ENCODE measurements at places on chromosomes 5 and 9. TPM values are rescaled to one million over a fixed set of nuclear protein-coding genes. Genes with fewer than 3 reads are reported as not detected.

BAAT gene
- total RNA-seq = not detected

- DNase-seq = no peak
Measured at GRCh38 chr5:159463590-159464321, 133.5 kb upstream of the IL12B start.

- no peak for DNase-seq
Measured at GRCh38 chr5:78634229-78634628, 14.3 kb downstream of the LHFPL2 start.

GRCh38 chr5:8445139-8445538 is 576.2 kb downstream of the MTRR start:
- DNase-seq = no peak

PCDHGA9 gene
- 1.6 TPM for total RNA-seq

GRCh38 chr5:36882250-36882649 is 5.7 kb downstream of the NIPBL start:
- DNase-seq = no peak

ADAMTS16 gene
- total RNA-seq = 0.31 TPM

- DNase-seq = no peak
Measured at GRCh38 chr5:149152317-149152746, 11.0 kb downstream of the ABLIM3 start.

LECT2 gene
- not detected for total RNA-seq
